Ecto neural progenitor cell (in vitro differentiated cells): ENCODE measurements at places on chromosomes 1 and 21.

GRCh38 chr1:76075877-76076276, 1.3 kb downstream of the ST6GALNAC3 start:
- DNase-seq, result no peak

- no peak for DNase-seq
Measured at GRCh38 chr1:216457356-216457755, 34.1 kb upstream of the USH2A start.

- peak; percentile 17 for DNase-seq
Measured at GRCh38 chr21:36551731-36552433, 72.0 kb upstream of the CLDN14 start.

GRCh38 chr1:216332462-216332861, 90.8 kb downstream of the USH2A start:
- no peak for DNase-seq

GRCh38 chr1:74505928-74506710, 6.3 kb downstream of the LRRC53 start:
- DNase-seq, result peak; percentile 69

DNA sequence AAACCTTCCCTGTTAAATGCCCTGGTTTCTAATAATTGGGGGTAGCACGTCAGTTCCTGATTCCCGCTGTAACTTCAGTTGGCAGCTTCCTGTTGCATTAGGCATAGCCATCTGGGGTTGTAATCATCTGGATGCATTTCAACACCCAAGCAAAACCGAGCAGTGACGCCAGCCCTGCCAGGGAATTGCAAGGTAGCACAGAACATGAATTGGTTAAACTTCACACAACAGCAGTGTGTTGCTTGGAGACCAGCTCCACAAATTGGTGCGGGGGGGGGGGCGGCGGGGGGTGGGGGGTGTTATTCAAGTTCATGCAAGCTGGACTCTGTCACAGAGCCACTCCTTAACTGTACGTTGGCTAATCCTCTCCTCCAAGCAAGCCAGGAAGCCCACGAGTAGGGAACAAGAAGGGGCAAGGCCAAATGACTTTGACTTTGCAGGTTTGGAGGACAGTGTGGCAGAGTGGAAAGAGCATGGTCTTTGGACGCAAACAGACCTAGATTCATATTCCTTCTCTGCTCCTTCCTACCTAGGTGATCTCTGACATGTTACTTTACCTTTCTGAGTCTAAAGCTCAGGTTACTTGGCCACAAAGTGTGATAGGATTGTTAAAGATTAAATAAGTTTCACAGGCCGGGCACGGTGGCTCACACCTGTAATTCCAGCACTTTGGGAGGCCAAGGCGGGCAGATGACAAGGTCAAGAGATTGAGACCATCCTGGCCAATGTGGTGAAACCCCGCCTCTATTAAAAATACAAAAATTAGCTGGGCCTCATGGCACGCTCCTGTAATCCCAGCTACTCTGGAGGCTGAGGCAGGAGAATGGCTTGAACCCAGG, 4.7 kb downstream of the LAX1 start:
- DNase-seq, result no peak

DNA sequence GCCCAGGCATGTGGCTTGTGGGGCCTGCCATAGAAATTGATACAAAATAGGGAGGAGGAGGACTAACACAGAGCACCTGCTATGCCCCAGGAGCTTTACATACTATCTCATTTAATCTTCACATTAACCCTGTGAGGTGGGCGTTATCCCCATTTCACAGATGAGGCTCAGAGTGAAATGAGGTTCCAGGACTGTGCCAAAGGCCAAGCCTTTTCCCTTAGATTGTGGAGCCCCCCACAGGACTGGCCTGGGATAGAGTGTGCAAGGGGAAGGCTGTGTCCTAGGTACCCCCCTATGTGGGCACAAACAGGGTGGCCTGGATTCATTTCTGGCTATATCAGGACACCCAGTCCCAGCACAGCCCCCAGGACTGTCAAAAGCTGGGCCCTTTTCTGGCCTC, 2.2 kb upstream of the DDOST start:
- no peak for DNase-seq
